ENCODE measurements at places on chromosomes 3 and 15.

GRCh38 chr3:64489361-64490044, 198.3 kb downstream of the ADAMTS9 start:
- DNase-seq: no peak

DNA sequence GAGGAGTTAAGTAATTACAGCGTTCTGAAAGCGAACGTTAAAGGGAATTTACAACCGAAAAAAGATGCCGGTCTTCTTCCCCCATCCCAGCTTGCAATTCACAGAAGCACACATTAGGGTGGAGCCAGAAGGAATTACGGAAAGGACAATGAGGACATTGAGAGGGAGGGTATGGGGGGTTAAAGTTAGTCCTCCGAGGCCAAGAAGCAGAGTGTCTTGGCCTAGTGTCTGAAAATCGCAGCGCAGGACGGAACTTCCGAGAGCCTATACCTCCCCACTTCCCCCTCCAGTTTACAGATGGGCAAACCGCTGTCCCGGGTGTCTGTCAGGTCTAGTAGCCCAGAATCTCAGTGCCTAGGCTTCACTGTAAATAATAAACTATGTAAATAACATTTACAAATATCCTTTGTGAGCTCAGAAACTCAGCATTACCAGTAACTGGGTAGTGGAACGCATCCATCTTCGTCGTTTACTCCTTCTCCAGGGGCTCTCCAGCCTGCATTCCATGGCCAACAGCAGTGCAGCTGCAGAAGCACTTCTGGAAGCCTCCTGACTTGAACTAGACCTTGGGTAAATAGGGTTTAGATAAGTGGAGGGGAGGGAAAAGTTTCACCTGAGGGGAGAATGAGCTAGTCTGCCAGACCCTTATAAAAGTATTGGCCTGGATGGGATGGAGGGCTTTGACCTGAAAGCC, 922 bp downstream of the ADPRH start:
- DNase-seq: no peak

DNA sequence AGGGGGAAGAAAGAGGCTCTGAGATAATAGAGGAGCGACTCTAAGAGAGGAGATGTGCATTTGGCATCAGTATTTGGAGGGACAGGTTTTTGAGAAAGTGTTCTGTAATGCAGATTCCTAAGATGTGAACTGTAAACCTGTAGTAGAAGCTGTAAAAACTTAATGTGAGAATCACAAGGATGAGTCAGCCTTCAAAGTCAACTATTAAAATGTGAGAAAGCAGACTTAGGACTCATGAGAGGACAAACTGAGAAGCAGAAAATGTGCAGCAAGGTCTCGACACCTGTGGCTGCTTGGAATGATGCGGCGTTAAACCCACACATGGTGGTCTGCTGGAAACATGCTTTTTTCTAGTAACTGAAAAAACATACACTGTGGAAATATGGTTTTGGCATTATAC, 36.0 kb downstream of the USP13 start:
- DNase-seq: no peak

DNA sequence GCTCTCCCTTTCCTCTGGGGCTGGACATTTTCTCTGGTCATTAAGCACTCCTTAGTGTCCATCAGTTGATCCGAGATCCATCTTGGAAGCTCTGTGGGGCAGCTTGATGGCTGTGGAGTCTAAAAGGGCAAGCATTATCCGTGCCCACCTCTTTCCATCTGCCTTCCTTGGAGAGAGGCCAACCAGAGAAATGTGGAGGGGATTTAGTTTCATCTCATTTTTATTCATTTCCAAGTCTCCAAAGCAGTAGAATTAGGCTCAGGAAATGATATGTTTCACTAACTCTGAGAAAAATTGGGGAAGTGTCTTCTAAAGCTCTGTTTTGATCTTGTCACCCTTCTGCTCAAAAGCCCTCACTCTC, 95.9 kb upstream of the KLHL25 start:
- DNase-seq: peak; percentile 33

- DNase-seq: no peak
Observed at GRCh38 chr3:134795746-134796280, 753 bp downstream of the EPHB1 start.

DNA sequence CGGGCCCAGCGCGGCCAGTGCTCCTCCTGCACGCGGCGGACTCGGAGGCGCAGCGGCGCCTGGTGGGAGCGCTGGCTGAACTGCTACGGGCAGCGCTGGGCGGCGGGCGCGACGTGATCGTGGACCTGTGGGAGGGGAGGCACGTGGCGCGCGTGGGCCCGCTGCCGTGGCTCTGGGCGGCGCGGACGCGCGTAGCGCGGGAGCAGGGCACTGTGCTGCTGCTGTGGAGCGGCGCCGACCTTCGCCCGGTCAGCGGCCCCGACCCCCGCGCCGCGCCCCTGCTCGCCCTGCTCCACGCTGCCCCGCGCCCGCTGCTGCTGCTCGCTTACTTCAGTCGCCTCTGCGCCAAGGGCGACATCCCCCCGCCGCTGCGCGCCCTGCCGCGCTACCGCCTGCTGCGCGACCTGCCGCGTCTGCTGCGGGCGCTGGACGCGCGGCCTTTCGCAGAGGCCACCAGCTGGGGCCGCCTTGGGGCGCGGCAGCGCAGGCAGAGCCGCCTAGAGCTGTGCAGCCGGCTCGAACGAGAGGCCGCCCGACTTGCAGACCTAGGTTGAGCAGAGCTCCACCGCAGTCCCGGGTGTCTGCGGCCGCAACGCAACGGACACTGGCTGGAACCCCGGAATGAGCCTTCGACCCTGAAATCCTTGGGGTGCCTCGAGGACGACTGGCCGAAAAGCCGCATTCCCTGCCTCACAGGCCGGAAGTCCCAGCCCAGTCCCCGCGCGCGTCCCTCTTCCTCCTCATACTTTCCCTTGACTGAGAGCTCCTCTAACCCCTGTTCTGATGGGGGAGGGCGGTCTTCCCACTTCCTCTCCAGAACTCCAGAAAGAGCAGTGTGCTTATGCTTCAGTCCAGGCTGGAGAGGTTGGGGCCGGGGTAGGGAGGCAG, 1.4 kb upstream of the IL17RC start:
- DNase-seq: no peak
